Daoy (cell line): ENCODE measurements at places on chromosomes 1 and 21. TPM values are rescaled to one million over a fixed set of nuclear protein-coding genes. Genes with fewer than 3 reads are reported as not detected.
A peak's percentile ranks its signal among the peaks of the same experiment; 100 is the strongest.

DNA sequence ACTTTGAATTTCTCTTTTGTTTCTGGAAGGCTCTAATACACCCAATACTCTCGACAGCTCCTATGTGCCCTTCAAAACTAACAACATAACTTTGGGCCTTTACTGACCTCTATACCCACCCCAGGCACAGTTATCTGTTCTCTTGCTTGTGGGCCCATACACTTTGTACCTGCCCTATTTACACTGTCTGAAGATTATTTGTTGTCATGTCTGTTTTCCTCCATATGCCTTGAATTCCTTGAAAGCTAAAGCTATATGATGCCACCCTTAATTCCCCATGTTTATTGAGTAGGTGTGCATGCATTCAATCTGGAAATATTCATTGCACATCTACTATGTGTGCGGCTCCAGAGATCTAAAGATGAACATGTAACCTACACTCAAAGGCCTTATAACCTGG is 267.6 kb downstream of the PLPP3 start:
- no peak for DNase-seq

DNA sequence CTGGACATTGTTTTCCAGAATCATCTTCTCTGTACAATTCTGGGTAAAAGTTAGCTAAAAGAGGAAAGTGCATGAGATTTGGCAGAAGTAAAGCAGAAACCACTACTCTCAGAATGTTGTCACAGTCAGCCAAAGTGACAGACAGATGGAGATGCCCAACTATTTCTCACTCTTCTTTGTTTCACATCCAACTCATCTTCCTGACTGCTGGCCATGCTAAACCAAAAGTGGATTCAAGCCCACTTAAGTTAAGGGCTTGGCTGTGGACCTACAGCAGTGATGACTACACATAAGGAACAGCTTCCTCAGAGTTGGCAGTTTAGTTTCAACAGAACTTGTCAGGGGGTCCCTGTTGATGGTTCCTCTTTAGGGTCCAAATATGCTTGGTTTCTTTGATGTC is 730.2 kb downstream of the LRRIQ3 start:
- no peak for DNase-seq

- DNase-seq, result no peak
These were observed 383 bp upstream of the PRRX1 start for GRCh38 chr1:170663404-170664092.

DNA sequence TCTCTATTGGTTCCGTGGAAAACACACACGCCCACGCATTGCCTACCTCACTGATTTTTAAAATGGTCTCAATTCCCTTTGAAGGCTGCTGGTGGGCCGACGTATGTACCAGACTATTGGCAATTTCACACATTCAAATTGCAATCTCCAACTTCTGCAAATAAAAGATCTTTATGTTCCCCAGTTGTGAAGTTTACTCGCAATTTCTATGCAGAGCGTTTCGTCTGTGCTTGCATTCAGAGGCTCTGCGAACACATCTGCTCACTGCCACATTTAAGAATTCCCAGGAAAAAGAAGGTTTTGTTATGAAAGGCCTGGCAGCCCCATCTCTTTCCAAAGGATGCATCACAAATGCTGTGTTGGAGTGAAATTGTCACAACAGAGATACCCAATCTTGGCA is 288.0 kb upstream of the KAZN start:
- no peak for DNase-seq

DNA sequence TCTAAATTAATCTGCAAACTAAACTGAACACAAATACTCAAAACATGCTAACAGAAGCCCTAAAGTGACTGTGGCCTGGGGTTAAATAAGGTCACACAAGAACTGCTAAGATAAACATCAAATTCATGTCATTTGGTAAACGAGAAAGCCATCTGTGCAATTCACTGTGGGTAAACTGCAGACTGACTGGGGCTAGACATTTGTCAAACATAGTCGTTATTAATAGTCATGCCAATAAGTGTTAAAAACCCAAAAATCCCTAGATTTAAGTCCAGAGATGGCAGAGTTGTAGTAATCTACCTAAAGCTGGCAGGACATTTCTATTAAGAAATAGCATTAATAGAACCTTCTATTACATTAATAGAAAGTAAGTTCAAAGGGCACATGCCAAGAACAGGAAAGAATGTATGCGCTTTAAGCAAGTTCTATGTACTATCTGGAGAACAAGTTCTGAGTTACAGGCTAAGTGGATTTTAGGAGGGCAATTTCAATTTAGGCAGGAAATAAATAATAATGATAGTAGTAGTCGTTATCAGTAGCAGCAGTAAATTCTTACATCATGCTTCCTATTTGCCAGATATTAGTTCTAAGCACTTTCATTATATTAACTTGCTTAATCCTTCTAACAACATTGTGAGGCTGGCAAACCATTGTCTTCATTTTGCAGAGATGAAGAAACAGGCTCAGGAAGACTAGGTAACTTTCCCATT is 8.6 kb downstream of the EDEM3 start:
- DNase-seq, result no peak

- no peak for DNase-seq
These were observed 71.4 kb downstream of the CC2D1B start for GRCh38 chr1:52294580-52294979.

DNA sequence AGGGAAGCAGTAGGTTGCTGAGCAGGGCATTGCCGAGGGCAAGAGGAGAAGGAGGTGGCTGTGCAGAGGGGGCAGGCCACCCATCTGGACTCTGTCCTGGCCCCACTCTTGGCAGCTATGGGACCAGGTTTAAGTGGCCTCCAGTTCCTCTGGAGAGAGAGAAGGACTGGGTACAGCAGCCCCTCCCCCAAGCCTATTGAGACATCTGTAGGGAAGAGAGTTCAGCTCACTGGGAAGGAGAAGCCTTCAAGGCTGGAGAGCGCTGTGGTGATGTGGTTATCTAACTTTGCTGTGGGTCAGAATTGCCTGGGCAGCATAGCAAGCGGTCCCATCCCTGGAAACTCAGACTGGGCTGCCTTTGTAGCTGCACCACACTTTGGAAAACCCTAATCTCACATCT is 93.9 kb downstream of the KCNJ15 start:
- peak; percentile 35 for DNase-seq

- DNase-seq, result peak; percentile 18
These were observed 10.7 kb downstream of the ATP1A4 start for GRCh38 chr1:160161965-160162705.

DNA sequence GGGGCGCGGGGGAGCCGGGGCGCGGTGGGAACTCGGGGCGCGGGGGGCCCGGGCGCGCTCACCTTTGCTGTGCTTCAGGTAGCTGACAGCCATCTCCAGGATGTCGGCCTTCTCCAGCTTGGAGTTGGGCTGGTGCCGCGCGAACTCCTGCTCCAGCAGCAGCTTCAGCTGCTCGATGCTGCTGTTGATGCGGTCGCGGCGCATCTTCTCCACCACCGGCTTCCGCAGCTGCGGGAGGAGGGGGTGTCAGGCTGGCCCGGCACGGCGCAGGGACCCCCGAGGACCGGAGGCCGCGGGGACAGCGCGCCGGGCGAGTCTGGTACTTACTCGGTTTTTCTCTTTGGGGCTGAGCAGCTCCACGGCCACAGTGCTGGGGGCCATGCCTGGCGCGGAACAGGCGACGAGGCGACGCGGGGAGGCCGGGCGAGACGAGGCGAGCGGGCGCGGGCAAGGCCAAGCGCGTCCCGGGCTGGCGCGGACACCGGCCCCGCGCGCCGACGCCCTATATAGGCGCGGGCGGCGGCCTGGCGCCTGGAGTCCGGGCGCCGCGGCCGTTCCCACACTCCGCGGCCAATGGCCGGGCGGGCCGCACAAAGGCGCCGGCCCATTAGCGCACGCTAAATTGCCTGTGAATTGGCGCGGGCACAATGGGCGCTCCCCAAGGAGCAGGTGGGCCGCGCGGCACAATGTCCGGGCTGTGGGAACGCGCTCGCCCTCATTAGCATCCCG is at the start of gene HES5:
Gene HES5, minus strand, starts transcription at position 480 of the 729 bp plus-strand sequence. Its CDS starts 99 bp downstream, at position 381.
- peak; percentile 49 for DNase-seq

DNA sequence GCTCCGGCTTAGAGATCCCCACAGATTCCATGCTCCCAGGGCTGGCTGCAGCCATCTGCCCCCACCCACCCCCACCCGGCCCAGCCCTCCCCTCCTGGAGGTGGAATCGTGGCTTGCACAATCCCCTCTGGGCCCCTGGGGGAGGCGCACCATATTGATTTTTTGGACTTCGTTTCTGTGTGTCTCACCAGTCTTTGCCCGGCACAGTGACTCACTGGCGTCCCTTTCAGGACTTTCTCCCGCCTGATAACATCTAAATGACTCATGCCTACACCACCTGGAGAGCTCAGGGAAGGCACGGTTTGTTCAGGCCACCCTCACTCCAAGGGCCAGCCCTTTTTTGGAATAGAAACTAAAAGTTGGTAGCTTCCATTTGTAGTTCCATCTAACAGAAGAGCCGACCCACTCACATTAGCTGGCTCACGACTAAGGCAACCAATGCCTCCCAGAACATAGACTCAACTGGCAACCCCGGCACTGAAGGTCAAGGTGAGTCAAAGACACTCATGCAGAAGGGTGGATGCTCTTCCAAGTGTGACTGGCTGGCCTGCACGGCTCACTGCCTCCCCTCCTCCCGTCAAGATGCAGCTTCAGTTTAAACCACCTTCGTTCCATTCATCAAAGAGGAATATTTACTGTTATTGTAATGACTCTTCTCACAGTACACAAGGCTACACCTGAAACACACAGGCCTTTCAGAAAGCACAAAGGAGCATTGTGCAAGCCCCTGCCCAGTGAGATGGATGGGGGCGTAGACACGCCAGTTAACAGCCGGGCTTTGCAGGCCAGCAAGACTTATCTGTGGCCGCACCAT is 18.1 kb upstream of the ETS2 start:
- peak; percentile 97 for DNase-seq

DNA sequence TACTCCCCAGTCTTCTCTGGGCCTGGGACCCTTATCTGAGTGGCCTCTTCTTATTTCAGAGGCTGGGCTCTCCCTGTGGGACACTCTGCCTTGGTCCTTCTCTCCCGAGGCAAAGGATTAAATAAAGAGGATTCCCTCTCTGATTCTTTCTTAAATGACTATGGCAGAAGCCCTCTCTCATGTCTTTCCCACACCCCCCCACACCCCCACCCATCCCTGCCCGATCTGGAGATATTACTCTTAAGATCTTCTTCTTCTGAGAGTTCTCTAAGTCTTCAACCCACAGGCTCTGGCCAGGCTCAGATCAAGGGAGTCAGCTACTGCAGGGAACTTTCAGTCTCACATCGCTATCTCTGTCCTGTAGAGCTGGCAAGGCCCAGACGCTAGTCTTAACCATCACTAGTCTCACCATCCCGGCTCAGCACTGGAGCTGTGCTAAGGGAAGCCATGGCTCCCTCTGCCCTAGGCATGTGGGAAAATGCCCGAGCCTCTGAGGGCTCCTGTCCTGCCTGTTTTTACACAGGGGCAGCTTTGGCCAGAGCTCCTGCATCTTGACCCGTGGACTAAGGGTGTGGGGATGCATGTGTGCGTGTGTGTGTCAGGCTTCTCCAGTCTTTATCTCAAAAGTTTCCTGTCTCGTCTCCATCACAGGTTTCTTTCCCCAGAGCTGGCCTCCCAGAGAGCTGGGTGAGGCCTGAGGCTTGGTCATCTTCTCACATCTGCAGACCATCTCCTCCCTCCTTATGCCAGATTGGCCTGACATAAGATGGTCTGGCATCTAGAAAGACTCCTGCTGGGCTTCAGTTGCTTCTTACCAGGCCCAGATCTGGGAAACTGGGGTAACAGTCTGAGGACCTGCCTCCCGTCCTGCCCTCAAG is 36.7 kb downstream of the LGR6 start:
- DNase-seq, result no peak

- DNase-seq, result no peak
These were observed 38.6 kb downstream of the LHX9 start for GRCh38 chr1:197955486-197956394.

GRCh38 chr1:111920221-111921024 is 69.0 kb downstream of the KCND3 start:
- peak; percentile 52 for DNase-seq

Gene KCNK1
- 12.7 and 19.3 TPM in 2 replicates for total RNA-seq

Gene CELA2B
- not detected in 2 replicates for total RNA-seq

Gene IFNLR1
- total RNA-seq, result 1.2 and 1.3 TPM in 2 replicates

Gene IL24
- 0.11 TPM in 1 of 2 replicates, not detected in the other for total RNA-seq
